ENCODE measurements at places on chromosomes 6 and 20.

DNA sequence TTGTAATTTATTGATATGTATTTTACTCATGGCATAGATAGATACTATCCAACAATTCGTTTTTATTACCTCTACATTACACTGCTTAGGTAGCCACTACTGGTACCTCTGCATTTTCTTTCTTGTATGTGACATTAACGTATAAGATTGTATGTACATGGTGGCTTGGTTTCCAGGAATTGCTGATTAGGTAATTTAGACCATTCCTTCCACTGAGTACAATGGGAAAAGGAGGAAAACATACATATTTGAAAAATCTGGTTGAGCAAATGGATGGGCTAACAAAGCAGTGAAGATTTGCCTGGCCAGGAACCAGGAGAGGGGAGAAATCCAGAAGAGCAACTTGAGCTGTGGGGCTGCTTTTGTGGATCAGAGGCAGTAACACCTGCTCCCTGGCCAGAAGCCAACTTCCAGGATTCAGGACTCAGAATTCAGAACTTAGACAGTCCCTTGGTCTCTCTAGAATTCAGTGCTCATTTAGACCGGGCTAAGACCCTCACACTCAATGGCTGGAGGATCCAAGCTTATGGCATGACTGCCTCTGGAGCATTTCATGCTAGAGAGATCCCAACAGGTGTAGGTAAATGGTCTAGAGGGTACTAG is 17.9 kb upstream of the MICB start:
- DNase-seq: no peak

DNA sequence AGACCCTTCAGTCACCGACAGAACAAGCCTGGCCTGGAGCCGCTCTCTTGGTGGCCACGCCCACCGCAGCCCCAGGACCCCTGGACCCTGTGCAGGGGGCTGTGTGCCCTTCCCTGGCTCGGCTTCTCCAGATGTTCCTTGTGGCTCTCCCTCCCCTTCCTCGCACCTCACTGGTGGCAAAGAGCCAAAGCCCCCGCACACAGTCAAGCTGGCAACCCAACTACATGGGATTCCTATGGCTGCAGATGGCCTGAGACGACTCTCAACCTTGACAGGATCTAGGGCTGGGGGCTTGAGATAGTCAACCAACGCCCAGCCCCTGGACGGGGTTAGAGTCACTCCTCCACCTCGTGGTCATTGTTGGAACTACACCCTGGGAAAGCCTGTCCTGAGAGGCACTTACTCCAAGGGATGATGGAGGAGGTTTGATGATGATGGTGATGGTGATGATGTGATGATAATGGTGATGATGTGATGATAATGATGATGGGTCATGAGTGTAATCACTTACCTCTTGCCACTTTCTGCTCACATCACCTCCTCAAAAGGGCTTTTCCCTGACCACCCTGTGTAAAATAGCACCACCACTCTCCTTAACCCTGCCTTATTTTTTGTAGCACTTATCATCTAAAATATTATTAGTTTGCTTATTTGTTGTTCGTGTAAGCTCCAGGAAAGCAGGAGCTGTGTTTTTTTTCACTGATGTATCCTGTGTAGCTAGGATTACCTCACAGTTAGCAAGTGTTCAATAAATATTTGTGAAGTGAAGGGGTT is 278.4 kb downstream of the LRFN2 start:
- DNase-seq: peak; percentile 1

- no peak for DNase-seq
Measured at GRCh38 chr6:40610229-40610628, 23.1 kb upstream of the LRFN2 start.

DNA sequence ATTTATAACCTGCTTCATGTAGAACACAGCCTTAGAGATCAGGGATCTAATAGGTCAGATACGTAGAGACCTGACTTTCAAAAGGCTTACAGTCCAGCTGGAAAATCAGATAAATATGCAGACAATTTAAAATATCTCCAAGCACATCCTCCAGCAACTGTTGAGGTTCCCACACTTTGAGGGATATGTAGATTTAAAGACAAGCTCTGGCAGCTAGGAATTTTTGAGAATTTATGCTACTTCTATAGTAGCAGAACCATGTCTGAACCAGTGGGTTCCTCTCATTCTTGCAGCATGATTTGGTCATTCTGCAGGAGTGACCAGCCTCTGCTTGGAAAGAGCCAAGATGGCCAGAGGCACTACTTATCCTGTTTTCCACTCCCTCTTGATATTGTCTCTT is 60.5 kb downstream of the CYB5R4 start:
- no peak for DNase-seq

DNA sequence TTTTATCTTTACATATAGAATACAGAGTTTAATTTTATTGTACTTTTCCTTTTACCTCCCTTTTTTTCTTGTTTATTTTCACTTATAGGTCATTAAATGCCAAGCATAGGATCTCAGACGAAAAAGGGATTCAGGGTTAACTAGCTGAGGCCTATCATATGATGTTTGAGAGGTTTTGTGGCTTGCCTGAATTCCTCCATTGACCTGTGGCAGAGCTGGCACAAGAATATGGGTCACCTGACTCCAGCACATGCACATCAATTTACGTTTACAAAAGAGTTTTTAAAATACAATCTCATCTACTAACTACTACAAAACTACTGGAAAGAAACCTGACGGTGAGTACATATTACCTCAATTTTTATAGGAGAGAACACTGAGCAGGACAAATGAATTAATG is 60.4 kb downstream of the SGK1 start:
- no peak for DNase-seq

GRCh38 chr6:118187568-118188164 is 280.6 kb downstream of the SLC35F1 start:
- DNase-seq: no peak

All from HL-60 (cell line).